ENCODE measurements at places on chromosomes 3 and 15.
A peak's percentile ranks its signal among the peaks of the same experiment; 100 is the strongest.

DNA sequence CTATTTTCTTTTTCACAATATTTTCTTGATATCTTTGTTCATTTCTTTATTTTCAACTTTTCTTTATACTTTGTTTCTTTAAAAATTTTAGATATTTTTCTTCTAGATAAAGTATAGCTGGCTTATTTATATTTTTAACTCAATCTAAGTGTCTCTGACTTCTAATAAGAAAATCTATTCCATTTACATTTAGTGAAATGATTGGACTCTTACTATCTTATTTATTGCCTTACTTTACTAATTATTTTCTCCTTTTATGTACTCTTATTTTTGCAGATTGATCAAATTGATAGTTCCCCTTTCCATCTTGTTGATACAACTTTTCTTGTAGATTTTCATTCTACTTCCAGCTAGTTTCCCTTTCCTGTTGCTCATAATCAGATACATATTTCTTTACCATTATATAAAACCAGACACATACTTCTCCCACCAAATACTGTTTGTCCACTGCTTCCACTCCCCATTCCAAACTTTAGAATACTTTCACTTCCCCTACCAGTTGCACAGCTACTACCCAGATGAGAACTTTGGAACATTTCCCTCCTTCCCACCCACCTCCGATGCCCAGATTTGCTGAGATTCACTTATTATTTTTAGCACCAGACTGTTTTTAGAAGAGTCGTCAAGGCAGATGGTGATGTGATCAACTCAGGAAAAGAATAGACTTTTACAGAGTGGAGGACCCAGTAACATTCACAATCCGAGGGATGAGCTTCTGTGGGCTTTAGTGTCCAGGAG is 151.5 kb downstream of the LIPC start:
- DNase-seq: no peak

GRCh38 chr3:169289273-169289672 is 374.2 kb downstream of the MECOM start:
- no peak for DNase-seq

- DNase-seq: no peak
These were observed 2.4 kb upstream of the TMEM89 start for GRCh38 chr3:48623851-48624547.

- DNase-seq: no peak
These were observed 200.7 kb downstream of the MEIS2 start for GRCh38 chr15:36899696-36900095.

- no peak for DNase-seq
These were observed 193.2 kb downstream of the CLSTN2 start for GRCh38 chr3:140128217-140128616.

DNA sequence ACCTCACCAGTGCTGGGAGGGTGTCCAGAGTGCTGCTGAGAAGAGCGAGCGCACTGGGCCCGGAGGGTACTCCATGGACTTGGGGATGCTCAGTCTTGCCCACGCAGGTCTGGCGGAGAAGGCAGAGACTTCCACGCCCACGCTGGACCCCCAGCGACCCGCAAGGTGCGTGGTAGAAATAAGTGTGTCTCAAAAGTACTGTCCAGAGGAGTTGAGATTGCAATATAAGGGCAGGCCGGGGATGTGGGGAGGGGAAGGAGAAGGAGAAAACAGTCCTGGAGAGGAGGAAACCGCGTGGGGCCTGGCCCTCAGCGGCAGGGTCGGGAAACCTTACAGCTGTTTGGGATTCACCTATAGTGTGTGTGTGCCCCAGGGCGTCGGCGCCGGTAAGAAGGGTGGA is 38.9 kb downstream of the NR2F2 start:
- DNase-seq: no peak

DNA sequence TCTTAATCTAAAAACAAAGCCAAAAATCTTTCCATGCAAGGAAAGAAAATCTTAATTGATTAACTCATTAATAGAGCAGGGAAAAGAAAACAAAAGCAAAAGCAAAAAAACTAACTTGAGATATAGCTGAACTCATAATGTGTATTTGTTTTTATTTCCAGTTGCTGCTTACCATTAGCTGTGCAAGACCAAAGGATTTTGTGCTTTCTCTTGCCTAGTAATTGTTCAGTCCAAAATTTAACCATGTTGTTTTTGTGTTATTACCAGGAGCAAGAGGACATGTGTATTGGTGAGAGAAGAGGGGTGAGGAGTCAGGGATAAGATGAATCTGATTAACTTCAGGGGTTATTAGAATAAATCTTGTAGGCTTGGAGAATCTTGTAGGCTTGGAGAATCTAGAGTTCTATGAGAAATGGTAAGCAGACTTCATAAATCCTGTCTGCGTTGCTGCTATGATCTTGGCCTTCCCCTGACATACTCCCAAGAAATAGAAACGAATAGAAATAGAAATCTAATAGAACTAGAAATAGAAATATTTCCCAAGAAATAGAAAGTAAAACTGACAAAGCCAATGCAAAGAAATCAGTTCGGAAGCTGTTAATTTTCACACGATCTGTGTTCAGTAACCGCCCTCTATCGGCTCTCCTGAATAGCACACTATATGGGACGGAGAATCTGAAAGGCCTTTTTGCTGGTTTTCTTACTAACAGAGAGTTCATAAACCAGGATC is 72.6 kb upstream of the TNFSF10 start:
- no peak for DNase-seq

- DNase-seq: no peak
These were observed 401 bp downstream of the RAMAC start for GRCh38 chr15:82986442-82986780.

- peak; percentile 23 for DNase-seq
These were observed 340.3 kb upstream of the RBMS3 start for GRCh38 chr3:28940530-28940929.

DNA sequence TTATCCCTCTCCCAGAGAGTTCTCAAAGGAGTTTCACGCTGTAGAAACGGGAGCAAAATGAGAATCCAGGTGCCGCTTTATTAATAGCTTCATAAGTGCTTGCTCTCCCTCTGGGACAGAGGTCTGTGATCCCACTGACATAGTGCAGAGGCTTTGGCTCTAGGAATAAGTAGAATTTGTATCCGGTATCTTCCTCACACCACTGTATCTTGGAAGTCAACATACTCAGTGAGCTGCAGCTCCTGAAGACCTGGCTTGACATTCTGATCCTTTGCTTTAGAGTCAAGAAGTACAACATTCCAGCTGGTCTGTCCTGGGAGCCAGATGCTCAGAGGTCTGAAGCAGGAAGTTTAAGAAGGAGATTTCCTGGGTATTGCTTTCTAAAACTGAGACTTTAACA is 323.0 kb downstream of the LPP start:
- DNase-seq: no peak

GRCh38 chr15:74589826-74590225 is 25.8 kb upstream of the CLK3 start:
- no peak for DNase-seq

- no peak for DNase-seq
These were observed 36.6 kb downstream of the CCDC66 start for GRCh38 chr3:56593455-56594158.

Measured in HS-27A (cell line).